Activated gamma-delta T cell (primary cell): ENCODE measurements at places on chromosomes 16 and 17.

GRCh38 chr17:67648032-67648905 is 69.5 kb upstream of the NOL11 start:
- no peak for DNase-seq

DNA sequence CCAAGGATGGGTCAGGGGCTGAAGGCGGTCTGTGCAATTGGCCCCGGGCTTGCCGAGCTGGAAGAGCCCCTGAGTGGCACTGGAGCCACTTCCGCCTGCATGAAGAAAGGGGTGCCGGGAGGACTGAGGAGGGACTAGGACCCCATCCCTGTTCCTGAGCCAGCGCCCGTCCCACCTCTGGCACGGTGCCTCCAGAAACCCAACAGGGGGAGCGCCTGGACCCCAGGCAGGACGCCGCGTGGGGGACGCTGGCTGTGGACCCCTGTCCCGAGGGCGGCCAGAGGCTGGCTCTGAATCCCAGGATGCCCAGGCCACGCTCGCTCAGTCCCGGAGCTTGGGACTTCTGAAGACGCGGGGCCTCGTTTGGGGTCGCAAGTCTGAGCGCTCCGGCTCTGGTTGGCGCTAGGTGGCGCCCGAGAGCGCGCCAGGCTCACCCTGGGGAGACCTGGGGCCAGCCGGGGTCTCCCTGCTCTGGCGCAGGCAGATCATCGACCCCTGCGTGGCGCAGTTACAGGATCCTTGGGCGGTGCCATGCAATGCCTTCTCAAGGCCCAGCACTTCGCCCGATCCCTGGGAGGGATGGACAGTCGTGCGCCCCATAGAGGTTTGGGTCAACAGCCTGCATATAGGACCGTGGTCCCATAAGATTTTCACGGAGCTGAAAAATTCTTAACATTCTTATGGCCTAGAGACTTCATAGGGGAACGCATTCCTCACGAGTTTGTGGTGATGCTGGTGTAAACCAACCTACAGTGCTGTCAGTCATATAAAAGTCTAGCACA is 58.5 kb upstream of the CREBBP start:
- peak; percentile 33 for DNase-seq

- no peak for DNase-seq
These were observed 17.1 kb downstream of the PMP22 start for GRCh38 chr17:15247891-15248529.

DNA sequence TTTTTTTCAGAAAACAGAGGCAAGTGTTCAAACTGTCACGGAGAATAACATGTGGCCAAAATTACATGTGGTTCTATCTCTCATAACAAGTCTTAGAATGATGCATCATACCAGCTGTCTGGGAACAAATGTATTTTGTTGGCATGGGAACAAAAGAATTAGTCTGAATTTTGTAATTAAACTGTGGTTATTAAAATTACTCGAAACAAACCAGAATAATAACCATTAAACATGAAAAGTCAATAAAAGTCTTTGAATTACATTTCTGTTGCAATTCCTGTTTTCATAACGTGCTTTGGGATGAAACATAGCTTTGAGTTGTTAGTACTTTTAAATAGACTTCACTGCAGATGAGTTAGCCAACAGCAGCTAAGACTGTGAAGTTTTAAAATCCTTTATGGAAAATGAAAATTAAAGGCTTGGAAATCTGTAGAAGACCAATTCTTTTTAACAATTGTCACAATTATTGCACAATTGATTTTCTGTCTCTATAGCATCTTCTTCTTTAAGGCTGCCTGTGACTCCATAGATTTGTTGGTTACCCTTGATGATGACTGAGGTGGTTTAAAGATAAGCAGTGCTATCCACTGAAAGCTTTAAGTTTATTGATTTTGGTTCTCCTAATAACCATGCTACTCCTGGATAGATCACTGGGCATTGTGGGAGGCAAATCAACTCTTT is 117.9 kb upstream of the AXIN2 start:
- DNase-seq = no peak

DNA sequence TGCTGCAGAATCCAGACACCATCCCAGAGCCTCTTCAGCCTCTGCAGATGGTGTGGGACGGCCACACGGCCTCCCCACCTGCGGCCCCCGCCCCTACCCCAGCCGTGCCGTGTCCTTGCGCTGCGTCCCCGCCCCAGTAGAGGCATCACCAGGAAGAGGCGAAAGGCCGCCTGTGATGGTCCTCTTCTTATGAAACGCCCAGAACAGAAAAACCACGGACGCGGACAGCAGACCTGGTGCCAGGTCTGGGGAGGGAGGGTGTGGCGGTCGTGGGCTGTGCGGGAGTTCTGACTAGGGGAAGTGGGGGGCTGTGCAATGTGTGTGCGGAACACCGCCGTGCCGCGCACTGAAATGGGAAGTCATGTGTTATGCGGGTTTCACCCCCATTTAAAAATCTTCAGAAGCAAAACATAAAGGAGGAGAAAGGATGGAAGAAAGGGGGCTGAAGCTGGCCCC is 25.5 kb downstream of the ACSF3 start:
- DNase-seq = no peak

GRCh38 chr17:61475726-61476125 is 23.5 kb downstream of the TBX4 start:
- DNase-seq = no peak

GRCh38 chr16:11205065-11205699 is 50.8 kb downstream of the SOCS1 start:
- DNase-seq = no peak

DNA sequence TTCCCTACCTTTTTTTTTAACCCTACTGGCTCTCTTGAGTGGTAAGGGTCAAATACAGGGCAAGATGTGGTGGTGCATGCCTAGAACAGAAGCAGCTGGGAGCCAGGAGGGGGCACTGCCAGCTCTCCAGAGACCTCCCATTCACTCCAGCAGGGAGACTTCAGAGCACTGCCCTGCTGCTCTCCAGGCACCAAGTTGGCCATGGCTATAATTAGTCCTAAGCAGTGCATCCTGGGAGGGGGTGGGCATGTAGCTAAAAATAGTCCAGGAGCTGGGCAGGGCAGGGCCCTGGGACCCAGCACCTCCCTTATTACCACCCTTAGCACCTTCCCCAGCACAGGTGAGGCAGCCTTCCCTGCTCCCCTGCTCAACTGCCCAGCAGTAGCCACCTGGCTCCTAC is 3.5 kb downstream of the CORO6 start:
- no peak for DNase-seq

DNA sequence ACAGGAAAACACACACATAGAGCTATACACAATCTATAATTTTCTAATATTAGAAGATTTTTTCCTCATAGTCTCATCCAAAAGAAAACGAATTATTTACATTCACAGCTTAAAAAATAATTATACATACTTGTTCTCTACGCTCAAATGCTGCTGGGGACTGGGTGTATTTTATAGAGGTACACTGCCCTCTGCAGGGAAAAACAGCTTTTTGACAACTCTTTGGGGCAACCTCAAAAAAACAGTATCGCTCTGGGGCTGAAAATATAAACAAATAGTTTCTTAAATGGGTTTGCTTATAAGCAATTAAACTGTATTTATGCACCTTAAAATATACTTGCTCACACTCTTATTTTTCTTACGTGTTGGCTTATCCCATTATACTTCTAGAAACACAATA is 261.8 kb upstream of the PSMD7 start:
- DNase-seq = no peak

DNA sequence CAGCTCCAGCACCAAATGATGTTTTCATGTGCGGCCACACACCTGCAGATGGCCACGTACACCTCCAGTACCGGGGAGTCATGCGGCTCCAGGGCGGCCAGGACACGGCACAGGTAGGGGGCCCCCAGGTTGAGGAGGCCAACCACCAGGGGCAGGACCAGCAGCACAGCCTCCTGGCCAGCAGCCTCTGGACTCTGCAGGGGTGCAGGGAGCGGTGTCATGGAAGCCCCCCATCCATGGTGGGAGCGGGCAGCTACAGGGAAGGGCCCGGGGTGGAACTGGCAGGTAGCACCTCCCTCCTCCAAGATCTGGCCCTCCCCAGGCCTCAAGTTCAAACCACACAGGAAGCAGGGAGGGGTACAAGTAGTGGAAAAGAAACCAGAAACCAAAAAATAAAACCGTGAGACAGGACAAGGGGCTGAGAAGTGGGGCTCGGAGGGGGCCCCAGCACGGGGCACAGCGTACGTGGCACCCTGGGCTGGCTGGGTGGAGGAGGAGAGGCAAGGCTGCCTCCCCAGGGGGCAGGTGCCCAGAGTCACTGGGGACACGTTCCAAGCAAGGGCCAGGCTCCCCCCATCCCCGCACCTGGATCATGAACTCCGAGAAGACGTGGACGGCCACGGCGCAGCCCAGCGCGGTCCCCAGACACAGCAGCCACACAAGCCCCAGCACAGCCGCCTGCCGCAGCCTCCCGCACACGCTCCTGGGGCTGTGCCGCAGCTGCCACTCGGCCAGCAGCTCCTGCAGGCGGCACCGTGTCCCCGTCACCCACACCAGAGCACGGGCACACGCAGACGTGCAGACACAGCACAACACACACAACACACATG is 7.4 kb downstream of the TMC6 start:
- peak; percentile 50 for DNase-seq

GRCh38 chr17:46935658-46936266 is 12.8 kb downstream of the GOSR2 start:
- no peak for DNase-seq

GRCh38 chr16:84119368-84119767 is 2.6 kb upstream of the MBTPS1 start:
- no peak for DNase-seq

DNA sequence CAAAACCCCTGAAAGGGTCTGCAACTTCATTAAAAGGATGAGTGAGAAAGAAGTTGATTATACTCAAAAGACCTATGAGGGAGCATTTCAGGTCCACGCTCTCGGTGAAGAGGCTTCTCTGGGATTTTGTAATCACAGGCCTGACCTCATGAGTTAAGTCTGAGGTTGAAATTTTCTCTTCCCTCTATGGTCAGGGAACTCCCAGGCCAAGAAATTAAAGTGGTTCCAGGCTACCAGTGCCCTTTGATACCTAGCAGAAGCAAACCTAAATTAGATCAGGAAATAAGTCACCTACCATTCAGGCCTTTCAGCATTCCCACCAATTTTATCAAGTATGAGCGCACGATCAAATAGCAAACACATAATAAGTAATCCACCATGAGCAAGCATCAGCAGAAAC is 27.9 kb downstream of the MBTD1 start:
- DNase-seq = no peak

DNA sequence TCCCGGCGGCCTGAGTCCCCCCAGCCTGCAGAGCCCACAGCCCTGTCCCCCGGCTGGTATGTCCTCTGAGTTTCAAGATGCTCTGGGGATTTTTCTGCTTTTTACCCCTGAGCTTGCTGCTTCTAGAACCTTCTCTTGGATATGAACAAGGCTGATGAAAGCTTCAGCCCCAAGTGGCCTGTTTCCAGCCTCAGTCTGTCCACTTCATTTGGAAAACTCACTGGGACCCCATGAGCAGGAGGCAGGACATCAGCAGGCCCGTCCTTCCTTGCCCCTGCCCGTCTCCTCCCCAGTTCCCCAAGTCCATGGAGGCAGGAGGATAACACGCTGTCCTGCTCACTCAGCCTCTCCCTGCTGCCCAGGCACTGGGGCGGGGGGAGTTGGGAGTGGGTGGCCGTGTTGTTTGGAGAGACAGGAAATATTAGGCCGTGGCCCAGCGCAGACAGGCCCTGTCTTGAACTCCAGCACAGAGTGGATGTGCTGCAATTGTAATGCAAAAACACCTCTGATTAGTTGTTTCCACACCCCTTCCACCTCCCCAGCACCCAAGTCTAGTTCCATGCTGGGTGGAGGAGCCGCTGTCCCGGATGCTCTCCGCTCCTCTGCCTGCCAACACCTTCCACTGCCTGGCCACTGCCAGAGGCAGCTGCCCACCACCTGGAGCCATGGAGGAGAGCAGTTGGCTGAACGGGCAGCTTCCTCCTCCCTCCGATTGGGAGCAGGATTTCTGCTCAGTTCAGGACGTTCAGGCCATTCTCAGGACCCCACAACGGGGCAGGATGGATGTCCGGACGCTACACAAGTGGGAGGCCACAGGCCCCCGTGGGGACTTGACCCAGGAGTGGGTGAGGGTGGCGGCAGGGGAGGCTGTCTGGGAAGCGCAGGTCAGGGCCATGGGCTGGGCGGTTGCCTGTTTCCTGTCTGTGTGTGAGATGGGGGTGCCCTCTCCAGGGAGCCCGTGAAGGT is 216.9 kb upstream of the GSE1 start:
- DNase-seq = no peak

- no peak for DNase-seq
These were observed 41.0 kb downstream of the NXPH3 start for GRCh38 chr17:49616601-49617131.

- no peak for DNase-seq
These were observed 6.2 kb downstream of the SHBG start for GRCh38 chr17:7636163-7636562.

- DNase-seq = no peak
These were observed 37.4 kb upstream of the DLX4 start for GRCh38 chr17:49931416-49932137.

GRCh38 chr16:35339337-35339736 is 1879.9 kb downstream of the TP53TG3F start:
- DNase-seq = no peak

- no peak for DNase-seq
These were observed 19.2 kb downstream of the WFDC1 start for GRCh38 chr16:84313921-84314320.

GRCh38 chr17:50112694-50113093 is 17.3 kb downstream of the SAMD14 start:
- DNase-seq = no peak

GRCh38 chr16:88550246-88550661 is 19.9 kb upstream of the ZC3H18 start:
- no peak for DNase-seq

GRCh38 chr17:48295362-48296288 is 134.4 kb downstream of the SKAP1 start:
- DNase-seq = no peak

- DNase-seq = no peak
These were observed 457.6 kb upstream of the ZFHX3 start for GRCh38 chr16:73505577-73505976.

DNA sequence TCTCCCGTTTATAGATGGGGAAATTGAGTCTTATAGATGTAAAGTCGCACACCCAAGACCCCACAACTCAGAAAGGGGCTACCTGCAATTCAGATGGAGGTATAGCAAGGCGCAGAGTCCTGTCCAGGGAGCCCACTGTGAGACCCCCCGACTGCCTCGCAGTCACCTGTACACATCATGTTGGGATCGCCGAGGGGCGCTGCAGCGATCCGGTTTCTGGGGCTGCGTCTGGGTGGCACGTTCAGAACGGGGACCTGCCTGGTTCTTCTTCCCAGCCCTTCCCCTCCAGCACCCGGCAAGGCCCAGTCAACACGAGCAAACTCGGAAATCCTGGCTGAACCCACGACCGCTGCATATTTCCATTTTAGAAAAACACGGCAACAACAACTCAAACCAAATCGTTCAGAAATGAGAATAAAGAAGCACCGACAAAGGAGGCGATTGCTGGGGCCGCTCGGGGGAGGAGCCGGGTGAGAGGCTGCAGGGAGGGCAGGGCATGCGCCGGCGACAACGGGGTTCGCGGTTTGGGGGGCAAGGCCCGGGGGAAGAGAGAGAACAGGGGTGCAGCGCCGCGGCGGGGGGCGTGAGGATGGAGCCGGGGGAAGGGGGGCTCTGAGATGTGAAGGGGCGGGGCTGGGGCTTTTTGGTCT is 643 bp downstream of the HSDL1 start:
- DNase-seq = peak; percentile 41
